ENCODE measurements at places on chromosomes 3 and 15. TPM values are rescaled to one million over a fixed set of nuclear protein-coding genes. Genes with fewer than 3 reads are reported as not detected.

CCR4 gene
- total RNA-seq = 0.28 TPM

AGBL1 gene
- total RNA-seq = 0.22 TPM

SPATA12 gene
- total RNA-seq = not detected

GOLGA6B gene
- not detected for total RNA-seq

EFCAB12 gene
- 0.56 TPM for total RNA-seq
